ENCODE measurements at places on chromosomes 6 and 20.
A peak's percentile ranks its signal among the peaks of the same experiment; 100 is the strongest.

- DNase-seq, result peak; percentile 73
These were observed 70.3 kb downstream of the SCAND1 start for GRCh38 chr20:35883778-35884540.

DNA sequence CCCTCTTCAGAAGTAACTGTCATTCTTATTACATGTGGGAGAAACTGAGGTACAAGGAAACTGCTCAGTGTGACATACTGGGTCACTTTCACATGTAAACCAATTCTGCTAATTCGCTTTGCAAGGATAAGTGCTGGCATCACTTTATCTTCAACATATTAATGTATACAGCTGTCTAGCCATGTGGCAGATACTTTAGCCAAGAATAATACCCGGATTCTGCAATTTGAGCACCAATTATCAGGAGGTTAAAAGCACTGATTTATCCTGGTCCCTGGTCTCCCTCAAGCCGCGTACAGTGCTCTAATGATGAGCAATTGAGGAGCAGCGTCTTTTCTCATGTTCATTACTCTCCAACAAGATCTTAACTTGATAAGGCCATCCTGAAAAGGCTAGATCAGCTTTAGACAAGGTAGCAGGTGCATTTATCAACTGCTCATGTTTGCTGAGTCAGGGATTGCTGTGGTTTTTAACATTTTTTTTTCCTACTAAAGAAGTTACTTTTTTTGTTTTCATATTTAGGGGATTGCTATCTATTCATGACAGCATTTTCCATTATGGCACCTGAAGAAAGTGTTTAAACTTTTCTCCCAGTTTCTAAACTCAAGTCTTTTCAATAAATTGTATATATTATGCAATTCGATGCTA is 1066.3 kb upstream of the MAP3K7 start:
- DNase-seq, result no peak

GRCh38 chr20:9227896-9228615 is 159.2 kb downstream of the PLCB4 start:
- DNase-seq, result no peak

- DNase-seq, result no peak
These were observed 336.2 kb downstream of the FOXA2 start for GRCh38 chr20:22248051-22248667.

DNA sequence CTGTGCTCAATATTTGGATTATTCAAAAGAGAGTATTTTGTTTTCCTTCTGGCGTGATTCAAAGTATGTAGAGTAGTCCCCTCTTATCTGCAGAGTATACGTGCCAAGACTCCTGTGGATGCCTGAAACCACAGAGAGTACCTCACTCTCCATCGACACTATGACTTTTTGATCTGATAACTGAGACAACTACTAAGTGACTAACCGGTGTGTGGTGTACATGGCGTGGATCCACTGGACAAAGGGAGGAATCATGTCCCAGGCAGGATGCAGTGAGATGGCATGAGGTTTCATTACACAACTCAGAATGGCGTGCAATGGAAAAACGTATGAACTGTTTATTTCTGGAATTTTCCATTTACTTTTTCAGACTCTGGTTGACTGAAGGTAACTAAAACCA is 112.2 kb upstream of the PDE7B start:
- DNase-seq, result no peak

GRCh38 chr6:47195011-47195650 is 114.6 kb downstream of the TNFRSF21 start:
- DNase-seq, result peak; percentile 43

All from Right ventricle myocardium inferior (tissue), 1 donor.